ENCODE measurements at places on chromosomes 1 and 21. TPM values are rescaled to one million over a fixed set of nuclear protein-coding genes. Genes with fewer than 3 reads are reported as not detected.

DNA sequence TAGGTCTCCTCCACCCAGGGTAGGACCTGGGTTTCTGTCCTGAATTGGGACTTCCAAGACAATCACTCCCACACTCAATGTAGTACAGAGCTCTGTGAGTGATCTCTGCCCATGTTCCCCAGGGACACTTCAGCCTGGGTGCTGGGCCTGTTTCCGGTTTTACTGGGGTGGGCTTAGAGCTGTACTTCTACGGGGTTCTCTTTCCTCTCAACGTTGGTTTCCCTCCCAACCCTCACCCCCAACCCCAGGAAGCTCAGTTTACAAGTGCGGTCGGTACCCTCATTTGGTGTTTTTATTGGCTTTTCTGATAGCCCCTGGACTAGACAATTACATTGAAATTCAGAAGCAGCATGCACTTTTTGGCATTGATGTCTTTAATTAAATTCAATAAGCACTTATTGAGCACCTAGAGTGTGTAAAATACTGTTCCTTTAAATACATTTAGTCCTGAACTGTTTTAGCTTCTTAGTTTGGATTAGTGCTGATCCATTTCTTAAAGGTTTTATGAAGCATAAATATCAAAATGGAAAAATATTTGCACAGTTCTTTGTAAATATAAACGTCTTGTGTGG lies 542 bp upstream of the XPR1 start:
- H3K36me3 ChIP-seq, result no peaks in the 10 kb centered on the region
- H3K27me3 ChIP-seq, result no peaks in the 10 kb centered on the region
- no peak overlapping the region for H3K27ac ChIP-seq
- H3K4me3 ChIP-seq, result no peak overlapping the region
- no peak for DNase-seq

GRCh38 chr1:32848354-32849063 lies 22.2 kb downstream of the FNDC5 start:
- H3K27ac ChIP-seq, result no peak overlapping the region
- no peaks in the 10 kb centered on the region for H3K27me3 ChIP-seq
- H3K36me3 ChIP-seq, result peaks cover 19% of the 10 kb centered on the region
- DNase-seq, result no peak

GRCh38 chr1:162003061-162003829 lies 20.4 kb downstream of the OLFML2B start:
- no peak for DNase-seq
- no peak overlapping the region for H3K4me3 ChIP-seq
- H3K27ac ChIP-seq, result no peak overlapping the region
- no peaks in the 10 kb centered on the region for H3K4me1 ChIP-seq

- no peak for DNase-seq
- H3K4me1 ChIP-seq, result no peaks in the 10 kb centered on the region
- no peak overlapping the region for H3K4me3 ChIP-seq
- no peaks in the 10 kb centered on the region for H3K36me3 ChIP-seq
- no peaks in the 10 kb centered on the region for H3K27me3 ChIP-seq
Measured at GRCh38 chr1:205220421-205220820, 7.3 kb upstream of the TMCC2 start.

The CHD5 gene
- total RNA-seq, result 0.94 TPM

The PRAMEF17 gene
- total RNA-seq, result not detected

The CBR3 gene
- total RNA-seq, result 4.3 TPM
